ENCODE measurements at places on chromosomes 16 and 17.

DNA sequence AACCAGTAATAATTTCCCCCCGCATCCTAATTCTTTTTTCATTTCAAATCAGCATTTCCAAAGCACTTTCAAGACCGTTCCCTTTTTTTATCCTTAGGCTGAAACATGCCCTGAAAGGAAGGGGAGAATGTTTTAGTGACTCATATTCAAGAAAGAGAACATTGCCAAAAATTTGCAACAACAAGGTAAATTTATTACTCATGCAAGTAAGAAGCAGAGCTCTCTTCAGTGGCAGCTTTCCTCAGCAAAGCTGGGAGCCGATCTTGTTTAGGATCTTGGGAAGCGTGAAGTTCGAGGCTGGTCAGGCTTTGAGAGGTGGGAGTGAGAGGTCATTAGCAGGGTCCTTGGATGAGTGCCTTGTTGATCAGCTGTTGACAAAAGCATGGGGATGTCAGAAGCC is 129.5 kb downstream of the PRKCA start:
- no peak for DNase-seq

- DNase-seq, result no peak
Observed at GRCh38 chr17:43092901-43093300, 32.3 kb downstream of the BRCA1 start.

- no peak for DNase-seq
Observed at GRCh38 chr16:20411055-20411454, 1.7 kb downstream of the ACSM5 start.

DNA sequence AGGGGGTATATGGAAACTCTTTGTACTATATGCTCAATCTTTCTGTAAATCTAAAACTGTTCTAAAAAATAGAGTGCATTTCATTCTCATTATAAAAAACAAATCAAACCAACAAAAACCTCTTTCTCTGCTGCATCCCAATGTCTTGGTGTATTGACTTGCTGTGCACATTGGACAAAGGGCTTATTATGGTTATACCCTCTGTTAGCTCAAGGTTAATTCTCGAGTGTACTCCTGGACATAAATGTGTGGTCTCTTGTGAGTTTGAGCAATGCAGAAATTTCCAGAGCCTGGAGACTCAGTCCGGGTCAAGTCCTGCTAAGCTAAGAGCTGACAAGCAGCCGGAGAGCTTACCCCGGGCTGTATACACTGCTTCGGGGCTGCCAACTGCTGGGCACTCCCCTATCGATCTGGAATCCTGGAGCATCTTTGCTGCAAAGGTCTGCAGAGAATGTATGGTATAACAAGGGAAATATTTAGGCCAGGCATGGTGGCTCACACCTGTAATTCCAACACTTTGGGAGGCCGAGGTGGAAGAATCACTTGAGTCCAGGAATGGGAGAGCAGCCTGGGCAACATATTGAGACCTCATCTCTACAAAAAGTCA is 66.2 kb upstream of the BRD7 start:
- no peak for DNase-seq

GRCh38 chr16:21156767-21157467 is 1.6 kb upstream of the LDAF1 start:
- DNase-seq, result peak; percentile 24

- peak; percentile 55 for DNase-seq
Observed at GRCh38 chr17:64388961-64389565, 1.6 kb downstream of the PECAM1 start.

- DNase-seq, result no peak
Observed at GRCh38 chr17:55704401-55704800, 18.3 kb downstream of the TMEM100 start.

GRCh38 chr16:81445143-81445961 is 744 bp downstream of the CMIP start:
- no peak for DNase-seq

DNA sequence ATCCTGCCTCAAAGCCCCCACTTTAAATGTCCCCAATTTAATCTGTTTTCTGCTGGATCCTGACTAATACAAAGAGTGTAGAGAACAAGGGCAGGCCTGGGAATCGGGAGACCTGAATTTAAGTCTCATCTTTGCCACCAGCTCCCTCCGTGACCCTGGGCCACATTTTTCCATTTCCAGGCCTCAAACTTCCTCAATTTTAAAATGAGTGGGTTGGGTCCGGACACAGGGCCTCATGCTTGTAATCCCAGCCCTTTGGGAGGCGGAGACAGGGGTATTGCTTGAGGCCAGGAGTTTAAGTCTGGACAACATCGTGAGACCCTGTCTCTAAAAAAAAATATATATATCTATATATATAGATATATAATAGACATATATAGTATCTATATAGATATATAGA is 61.4 kb downstream of the SRL start:
- no peak for DNase-seq

GRCh38 chr16:30368122-30368791 is 2.0 kb downstream of the TBC1D10B start:
- no peak for DNase-seq

DNA sequence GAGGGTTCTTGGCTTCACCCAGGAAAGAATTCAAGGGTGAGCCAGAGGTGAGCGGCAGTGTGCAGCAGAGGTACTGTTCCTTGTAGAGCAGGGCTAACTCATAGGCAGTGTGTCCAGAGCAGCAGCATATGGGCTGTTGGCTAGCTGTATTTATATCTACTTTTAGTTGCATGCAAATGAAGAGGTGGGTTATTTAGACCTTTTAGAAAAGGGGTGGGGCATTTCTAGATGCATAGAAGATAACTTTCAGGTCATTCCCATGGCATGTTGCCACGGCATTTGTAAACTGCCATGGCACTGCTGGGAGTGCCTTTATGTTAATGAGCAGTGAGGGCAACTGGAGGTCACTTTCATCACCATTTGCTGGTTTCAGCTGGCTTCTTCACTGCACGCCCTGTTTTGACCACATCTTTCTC is 141.0 kb downstream of the STX8 start:
- DNase-seq, result no peak

Measured in Jurkat, Clone E6-1 (cell line).